ELF-1 (cell line): ENCODE measurements at places on chromosomes 2 and 18.

DNA sequence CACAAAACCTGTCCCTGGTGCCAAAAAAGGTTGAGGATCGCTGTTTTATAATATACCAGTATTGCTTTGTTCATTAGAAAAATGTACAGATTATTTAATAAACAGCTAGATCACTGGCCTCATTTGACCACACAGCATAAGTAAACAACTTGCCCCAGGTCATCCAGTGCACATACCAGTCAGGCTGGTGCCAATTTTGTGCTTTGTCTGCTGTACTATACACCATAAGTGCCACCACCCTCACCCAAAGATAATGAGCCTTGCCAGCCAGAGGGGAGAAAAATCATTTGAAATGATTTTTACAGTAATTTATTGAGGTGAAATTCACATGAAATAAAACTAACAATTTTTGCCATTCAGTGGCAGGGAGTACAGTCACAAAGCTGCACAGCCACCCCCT lies 202.2 kb upstream of the TWIST2 start:
- DNase-seq, result no peak

DNA sequence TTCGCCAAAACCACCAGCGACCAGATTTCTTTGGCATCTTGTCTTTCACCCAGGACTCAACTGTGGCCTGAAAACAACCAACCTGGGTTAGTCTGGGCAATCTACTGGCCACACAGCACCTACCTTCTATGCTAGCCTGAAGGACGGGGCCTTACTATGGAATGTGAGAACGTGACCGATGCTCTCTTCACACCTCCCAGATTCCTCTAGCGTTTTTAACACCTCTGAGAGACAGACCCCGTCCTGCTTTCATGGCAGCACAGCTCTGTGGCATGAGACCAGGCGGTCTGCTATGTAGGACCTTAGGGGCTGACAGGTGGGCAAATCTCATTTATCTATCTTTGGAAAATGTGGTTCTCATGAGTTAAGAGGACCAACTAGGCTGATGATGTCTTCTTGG lies 80.9 kb downstream of the EMILIN2 start:
- no peak for DNase-seq

DNA sequence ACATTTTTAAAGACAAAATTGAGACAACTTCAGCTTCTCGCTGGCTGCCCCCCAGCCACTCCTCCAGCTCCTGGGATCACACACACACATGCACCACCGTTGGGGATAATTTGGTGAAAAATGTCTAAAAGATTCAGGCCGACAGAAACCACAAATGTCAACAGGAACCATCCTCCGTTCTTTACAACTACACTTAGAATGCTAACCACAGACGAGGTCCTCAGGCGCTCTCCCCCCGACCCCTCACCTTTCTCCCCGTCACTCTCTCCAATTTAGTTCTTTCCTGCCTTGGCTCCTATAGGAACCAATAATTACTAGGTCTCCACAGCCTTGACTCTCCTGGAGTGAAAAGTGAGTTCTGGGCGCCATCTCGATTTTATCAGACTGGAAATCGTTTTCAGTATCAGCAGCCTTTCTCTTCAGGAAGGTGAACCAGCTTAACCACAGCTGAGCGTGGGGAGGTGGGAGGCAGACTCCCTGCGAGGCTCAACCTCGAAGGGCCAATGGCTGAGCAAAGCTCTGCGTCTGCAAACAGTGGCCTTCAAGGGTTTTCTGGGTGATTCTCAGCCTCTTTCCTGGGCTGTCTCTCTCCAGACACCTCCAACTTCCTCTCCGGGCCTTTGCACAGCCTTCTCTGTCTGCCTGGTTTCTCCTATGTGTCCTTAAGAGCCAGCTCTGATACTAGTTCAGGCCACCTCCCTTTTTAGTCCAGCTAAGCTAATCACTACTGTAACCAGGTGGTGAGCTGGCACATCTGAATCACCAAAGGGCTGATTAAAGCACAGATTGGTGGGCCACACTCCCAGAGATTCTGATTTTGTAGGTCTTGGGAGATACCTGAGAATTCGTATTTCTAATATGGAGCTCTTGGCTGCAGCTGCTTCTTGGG lies 115.7 kb upstream of the COPS8 start:
- DNase-seq, result no peak

GRCh38 chr2:41216978-41217377 lies 765.1 kb upstream of the SLC8A1 start:
- no peak for DNase-seq

DNA sequence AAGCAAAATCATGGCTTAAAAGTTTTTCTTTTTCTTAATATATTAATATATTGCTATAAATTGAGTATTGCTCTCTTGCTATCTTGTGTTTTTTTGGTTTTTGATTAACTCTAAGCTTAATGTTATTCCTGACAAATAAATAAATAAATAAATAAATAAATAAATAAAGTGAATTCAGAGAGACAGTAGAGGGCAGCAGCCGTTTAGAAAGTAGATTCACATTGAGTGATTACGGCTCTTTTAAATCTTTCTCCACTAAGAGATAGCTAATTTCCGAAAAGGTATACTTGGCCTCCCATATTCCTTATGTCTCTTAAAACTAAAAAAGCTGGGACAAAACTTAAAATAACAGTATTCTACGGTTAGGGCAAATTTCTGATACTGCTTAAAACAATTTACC lies 34.3 kb downstream of the MSH2 start:
- no peak for DNase-seq

DNA sequence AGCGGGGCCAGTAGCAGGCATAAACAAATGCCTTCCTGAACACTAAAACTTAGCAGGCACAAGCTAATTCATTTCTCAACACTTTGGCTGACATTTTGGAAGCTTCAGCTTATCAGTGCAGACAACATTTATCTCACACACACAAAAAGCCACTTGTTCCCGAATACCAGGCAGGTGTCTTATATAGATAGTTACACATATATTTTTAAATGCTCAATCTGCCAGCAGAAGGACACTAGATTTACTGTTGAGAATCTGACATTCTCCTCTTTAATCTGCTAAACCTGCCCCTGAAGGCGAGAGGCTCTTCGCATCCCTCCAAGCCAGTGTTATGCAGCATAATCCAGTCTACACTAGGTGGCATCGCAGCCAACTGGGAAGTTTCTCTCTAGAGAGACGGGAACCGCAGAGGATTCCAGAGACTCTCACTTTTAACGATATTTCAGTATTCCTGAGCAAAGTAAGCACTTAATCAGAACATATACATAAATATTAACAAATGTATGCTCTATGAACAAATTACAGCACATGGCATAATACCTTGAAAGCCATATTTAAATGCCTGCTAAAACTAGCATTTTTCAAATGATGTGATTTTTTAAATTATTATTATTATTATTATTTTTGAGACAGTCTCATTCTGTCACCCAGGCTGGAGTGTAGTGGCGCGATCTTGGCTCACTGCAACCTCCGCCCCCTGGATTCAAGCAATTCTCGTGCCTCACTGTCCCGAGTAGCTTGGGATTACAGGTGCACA lies 90.2 kb upstream of the SCG2 start:
- peak; percentile 27 for DNase-seq

DNA sequence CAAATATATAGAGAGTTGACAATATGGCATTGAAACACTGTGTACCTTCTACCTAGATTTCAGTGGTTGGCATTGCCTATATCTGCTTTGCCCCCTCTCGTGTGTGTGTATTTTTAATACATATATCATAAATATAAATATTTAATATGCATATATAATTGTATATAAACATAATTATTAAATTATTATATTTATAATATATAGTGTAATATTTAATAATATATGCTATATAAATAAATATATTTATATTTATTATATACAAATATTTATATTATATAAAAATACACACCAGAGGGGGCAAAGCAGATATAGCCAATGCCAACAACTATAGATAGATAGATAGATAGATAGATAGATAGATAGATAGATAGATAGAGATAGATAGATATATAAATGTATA lies 124.1 kb downstream of the KIAA1328 start:
- DNase-seq, result no peak

DNA sequence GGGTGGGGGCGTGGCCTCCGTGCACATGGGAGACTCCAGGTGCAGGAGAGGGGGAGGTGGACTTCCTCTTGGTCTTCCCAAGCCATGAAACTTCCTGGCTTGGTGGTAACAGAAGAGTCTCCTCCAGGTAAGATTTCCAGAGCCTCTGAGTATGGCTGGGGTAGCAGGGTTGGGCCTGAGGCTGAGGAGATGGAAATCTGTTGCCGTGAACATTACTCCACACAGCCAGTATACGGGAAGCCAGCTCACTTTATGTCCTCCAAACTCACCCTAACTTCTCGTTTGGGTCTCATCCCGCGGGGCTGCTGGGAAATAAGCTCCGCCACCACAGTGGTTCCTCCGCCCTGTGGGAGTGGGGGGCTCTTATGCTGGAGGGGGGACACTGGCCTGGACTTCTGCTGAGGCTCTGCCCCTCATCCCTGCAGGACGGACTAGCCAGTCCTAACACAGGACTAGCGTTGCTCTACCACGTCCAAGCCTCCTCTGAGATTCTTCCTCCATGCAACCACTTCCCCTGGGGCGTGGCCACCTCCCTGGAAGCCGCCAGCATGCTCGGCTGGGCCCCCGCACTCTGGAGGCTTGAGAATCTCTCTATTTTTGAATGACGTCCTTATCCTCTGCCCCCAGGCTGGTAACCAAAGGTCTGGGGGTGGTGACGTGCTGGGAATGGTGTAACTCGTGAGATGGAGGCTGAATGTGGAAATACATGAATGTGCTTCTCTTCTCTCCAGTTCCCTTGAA lies 777 bp upstream of the RAB17 start:
- DNase-seq, result peak; percentile 76
